ENCODE measurements at places on chromosomes 11 and 22.

GRCh38 chr22:19941365-19942082 is at the start of the genes COMT and TXNRD2:
Gene COMT (plus strand): TSS chr22:19941772. CDS start chr22:19962527, 20,755 bp downstream.
Gene TXNRD2 (minus strand): TSS chr22:19941818. CDS start chr22:19941803, 15 bp downstream.
- DNase-seq = peak; percentile 65

DNA sequence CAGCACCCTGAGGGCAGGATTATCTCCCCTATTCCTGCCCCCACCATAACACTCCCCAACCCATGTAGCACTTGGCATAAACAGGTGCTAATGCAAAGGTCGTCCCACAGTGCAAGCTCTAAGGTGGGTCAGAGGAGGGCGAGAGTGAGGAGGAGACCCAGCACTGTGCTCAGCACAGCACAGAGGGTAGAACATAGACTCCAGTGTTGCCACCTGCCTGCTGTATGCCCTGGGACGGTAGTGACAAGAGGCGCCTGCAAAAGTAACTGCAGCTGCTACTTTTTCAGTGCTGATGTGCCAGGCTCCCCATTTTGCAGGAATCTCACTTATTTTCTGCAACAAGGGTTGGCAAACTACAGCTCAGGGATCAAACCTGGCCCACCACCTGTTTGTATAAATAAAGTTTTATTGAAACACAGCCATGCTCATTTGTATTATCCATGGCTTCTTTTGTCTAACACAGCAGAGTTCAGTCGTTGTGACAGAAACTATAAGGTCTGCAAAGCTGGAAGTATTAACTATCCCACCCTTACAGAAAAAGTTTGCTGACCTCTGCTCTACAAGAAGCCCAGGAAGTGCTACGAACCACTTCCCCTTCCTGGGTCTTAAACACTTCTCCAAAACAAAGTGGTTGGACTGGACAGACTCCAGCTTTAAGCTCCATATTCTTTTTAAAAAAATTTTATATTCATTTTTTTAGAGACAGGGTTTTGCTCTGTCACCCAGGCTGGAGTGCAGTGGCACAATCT is 16.9 kb upstream of the CDC42BPG start:
- DNase-seq = no peak

GRCh38 chr11:76361776-76362175 is 19.2 kb downstream of the THAP12 start:
- no peak for DNase-seq

DNA sequence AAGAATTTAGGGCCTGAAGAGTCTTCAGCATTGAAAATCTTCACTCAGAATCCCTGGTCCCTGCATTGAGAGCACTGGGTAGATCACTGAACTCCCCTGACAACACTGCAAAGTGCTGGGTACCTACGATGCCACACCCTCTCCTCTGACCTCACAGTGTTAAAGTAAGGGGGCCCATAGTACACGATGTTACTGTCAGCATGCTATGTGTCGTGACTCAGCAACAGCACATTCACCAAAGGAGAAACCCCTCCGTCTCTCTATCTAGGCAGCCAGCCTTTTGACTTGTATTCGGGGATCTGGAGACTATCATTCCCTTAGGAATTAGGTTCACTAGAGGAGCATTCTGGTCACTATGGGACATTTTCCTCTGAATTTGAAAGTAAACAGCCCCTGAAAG is 67.4 kb upstream of the PITPNB start:
- DNase-seq = no peak

DNA sequence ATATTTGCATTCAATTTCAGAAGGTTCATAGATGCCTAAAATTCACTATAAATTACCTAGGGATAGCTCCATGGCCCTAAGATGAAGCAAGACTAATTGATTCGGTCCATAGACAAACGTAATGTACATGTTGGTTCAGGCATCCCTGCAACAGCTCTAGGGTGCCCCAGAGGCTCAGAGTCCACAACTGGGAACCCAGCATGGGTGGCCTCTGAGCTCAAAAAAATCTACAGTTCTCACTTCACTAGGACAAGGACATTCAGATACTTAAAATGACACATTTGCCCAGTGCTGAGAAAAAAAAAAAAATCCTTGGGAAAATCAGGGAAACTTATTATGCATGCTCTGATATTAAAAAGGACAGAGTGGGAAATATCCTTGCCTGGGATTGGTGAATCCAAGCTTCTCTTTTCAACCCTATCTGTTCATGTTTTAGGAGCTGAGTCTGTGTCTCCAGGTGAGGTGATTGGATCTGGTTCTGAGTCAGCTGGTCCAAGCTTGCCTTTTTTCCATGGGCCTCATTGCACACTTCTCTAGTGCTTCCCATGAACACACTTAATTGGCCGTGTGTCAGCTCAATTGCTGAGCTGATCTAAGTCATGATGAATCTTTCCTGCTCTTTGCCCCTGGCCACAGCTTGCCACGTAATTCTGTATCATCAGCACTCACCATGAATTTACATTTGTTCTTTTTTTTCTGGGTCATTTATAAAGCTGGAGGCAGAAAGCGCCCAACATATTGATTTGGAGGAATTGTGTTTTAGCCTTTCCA is 116.3 kb upstream of the RCN1 start:
- no peak for DNase-seq

DNA sequence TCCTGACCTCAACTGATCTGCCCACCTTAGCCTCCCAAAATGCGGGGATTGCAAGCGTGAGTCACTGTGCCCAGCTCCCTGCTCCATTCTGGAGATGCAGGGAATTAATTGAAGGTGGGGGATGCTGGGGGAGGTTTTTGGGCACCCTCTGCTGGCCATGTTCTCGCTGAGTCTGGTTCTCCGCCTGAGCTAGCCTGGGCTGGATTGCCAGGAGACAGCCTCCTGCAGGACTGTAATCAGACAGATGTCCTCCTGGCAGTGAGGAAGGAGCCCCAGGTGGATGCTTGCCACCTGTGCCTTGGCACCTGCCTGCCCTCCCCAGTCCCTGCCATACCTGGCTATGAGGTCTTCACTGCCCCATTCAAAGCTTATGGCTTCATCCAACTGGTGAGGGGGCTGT is 5.4 kb downstream of the MTFP1 start:
- no peak for DNase-seq

GRCh38 chr11:59754494-59754858 is 700 bp upstream of the STX3 start:
- peak; percentile 8 for DNase-seq

DNA sequence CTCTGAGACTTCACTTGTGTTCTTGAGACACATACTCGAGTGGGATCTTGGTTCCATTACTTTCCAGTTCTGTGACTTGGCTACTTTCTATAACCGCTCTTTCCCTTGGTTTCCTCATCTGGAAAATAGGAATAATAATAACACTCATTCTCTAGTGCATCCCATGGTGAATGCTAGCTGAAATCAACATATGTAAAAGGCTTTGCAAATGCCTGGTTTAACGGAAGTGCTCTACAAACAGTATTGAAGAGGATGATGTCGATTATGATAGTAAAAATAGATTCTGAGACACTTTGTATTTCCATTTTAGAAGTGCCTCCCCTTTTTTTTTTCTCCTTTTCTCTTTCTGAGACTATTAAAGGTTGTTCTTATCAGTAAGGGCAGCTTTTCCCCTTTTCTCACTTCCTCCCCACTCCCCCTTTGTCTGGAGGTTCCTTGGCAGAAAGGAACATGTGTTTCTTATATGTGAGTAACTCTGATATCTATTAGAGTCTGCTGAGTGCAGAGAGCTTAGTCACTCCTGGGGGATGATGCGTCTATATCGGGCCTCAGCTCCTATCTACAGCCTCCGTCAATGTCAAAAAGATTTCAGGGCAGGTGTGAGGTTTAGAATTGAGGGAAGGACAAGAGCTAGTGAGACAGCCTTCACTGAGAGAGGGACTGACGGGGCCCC is 489.3 kb downstream of the NTM start:
- DNase-seq = peak; percentile 14

- DNase-seq = no peak
Measured at GRCh38 chr11:7492253-7492652, 6.9 kb downstream of the OLFML1 start.

DNA sequence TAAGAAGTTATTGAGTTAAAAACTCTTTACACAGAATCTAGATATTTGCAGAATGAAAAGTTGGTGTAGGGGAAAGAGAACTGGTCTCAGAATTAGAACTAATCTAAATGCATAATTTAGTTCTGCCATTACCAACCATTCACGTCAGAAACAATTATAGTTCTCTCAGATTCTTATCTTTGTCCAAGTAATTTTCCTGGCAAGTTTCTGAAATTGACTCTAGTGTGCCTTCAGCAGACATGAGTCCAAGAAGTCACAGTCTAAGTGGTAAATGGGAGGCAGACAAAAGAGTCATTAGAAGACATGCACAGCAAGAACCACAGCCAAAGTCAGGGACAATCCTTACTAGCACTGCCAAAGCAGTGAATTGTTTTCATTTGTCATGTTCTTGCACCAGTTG is 1870.1 kb downstream of the LRRC4C start:
- DNase-seq = no peak

DNA sequence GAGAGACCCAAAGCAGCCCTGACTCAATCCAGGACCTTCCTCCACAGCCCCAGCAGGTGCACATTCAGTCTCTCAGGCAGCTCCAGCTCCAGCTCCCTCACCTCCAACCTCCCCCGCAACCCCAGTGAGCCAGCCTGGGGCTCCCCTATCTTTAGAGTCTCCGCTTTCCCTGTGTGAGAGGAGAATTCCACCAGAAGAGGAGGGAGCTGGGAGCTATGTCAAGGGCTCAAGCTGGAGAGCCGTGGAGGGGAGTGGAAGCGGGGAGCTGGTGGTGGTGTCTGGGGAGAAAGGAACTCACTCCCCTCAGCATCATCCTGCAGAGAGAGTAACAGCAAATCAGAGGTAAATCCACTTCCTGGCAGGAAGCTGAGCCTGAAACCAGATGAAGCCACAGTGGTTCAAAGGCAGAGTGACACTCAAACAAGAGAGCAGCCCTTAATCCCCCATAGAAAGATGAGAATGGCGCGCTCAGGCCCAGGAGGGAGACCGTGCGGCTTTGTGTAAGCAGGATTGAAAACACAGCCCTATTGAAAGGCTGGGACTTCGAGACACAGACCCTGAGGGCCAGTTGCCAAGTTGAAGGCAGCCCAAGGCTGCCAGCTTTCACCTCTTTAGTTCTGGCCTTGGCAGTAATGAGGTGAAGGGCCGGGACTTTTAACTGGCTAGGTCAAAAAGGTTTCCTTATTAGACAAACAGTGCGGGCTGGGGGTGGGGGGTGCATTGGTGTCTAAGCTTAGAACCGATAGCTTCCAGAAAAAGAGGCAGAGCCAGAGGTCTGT is 21.4 kb upstream of the CDON start:
- DNase-seq = no peak

DNA sequence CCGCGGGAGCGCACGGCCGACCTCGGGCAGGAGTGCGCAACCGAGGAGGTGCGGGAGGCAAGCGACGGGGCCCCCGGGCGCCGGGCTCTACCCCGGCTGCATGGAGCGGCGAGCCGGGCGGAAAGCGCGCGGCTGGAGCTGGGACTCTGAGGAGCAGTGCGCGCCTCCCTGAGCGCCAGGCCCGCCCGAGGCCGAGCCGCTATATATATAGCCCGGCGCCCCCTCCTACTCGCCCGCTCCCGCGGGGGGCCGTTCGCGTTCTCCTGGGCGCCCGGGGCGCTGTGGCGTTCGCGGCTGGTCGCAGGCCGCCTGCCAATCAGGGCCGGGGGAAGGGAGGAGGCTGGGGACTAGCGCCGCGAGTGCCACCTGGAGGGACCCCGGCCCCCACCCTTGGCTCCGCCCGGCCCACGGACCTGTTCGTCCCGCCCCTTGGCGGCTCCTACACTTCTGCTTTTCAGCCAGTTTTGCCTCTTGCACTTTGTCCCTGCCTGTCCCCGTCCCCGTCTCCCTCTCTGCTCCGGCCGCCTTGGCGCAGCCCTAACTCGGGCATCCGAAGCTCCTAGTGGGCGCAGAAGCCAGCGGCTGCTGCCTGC is at the start of gene FGF4:
FGF4 (minus strand) TSS at position 179 of the 593 bp plus-strand sequence. CDS start 257 bp downstream, outside the sequence.
- no peak for DNase-seq

GRCh38 chr22:25419247-25420113 is 145.0 kb upstream of the GRK3 start:
- peak; percentile 23 for DNase-seq

GRCh38 chr11:47981667-47982404 is 1.5 kb downstream of the PTPRJ start:
- no peak for DNase-seq

- no peak for DNase-seq
Measured at GRCh38 chr22:24983151-24983550, 30.6 kb downstream of the KIAA1671 start.

DNA sequence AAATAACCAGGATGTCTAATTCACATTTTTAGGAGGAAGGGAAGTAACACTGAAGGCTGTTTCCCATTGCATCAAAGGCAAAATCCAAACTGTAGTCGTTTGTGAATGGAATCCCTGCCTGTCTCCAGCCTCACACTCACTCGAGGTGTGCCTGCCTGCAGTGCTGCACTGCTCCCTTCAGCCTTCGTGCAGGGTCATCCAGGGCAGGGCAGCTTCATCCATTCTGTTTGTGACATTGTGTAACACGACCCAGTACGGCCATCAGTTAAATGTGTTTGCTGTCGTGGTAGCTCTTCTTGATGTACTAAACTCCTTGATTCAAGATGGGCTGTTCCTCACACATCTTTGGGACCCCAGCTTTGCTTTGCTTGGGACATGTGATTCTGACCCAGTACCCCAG is 34.3 kb downstream of the LDLRAD3 start:
- no peak for DNase-seq
